ENCODE measurements at places on chromosomes 3 and 15.

DNA sequence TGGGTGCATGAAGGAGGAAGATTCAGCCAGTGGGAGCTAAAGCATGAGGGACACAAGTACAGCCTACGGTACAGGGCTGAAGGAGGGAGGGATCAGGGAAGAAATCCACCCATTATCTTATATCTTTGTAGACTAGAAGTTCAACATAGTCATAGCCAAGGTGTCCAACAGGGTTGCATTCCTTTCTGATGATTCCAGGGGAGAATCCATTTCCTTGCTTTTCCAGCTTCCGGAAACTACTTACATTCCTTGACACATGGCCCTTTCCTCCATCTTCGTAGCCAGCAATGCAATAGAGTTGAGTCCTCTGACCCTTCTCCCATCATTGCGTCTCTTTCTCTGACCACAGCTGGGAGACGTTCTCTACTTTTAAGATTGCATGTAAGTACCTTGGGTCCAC lies 471.0 kb upstream of the SEMA6D start:
- DNase-seq = no peak

GRCh38 chr3:11720304-11720898 lies 76.7 kb upstream of the VGLL4 start:
- peak; percentile 30 for DNase-seq

- DNase-seq = no peak
These were observed 36.2 kb downstream of the HOMER2 start for GRCh38 chr15:82916161-82916952.

- DNase-seq = no peak
These were observed 189.8 kb upstream of the RGMA start for GRCh38 chr15:93278783-93279182.

- DNase-seq = no peak
These were observed 24.7 kb downstream of the PDHB start for GRCh38 chr3:58408906-58409305.

- DNase-seq = no peak
These were observed 44.5 kb upstream of the MYO5C start for GRCh38 chr15:52340093-52340492.

DNA sequence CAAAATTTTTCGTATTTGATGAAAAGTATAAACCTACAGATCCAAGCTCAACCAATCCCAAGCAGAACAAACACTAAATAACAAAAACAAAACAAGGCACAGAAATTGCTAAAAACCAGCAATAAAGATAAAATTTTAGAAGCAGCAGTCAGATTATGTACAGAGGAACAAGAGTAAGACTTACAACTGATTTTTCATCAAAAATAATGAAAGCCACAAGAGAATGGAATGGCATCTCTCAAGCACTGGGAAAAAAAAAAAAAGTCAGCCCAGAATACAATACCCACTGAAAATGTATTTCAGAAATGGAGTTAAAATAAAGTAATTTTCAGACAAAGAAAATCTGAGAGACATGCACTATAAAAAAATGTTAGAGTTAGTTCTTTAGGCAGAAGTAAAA lies 27.0 kb downstream of the GPR156 start:
- DNase-seq = no peak

- DNase-seq = no peak
These were observed 260.4 kb downstream of the WNT5A start for GRCh38 chr3:55226696-55227095.

DNA sequence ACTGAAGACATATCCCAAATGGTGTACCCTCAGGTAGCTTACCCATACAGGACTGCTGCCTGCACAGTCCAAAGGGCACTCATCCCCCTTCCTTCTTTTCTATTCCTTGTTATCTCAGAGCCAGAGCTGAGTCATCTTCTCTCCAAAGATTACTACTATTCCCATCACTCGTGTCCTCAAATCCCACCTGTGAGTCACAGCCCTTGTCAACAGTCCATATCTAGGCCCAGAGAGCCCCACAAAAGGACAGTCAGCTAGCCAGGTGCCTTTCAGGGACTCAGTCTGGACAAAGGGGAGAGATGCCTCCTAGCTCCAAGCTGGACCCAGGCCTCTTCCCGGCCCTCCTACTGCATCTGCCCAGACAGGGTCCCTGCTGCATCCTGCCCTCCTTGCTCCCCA lies 11.0 kb downstream of the PARP16 start:
- DNase-seq = no peak

GRCh38 chr3:177488740-177489139 lies 291.5 kb upstream of the TBL1XR1 start:
- DNase-seq = no peak

DNA sequence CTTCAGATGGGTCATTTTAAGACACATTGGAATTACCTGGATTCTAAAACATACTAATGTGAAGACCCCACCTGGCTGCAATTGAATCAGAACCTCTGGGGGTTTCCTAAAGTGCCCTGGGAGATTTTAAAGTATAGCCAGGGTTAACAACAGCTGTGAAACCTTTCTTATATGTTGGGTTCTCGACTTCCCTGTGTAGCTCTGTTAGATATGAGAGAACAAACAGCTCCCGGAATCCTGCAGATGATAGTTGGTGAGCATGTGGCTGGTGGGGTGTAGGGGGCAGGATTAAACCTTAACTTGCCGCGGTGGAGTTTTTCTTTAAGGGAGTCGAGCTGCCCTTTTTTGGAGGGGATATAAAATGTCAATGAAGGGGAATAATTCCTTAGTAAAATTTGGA lies 12.1 kb downstream of the PLCL2 start:
- DNase-seq = no peak

DNA sequence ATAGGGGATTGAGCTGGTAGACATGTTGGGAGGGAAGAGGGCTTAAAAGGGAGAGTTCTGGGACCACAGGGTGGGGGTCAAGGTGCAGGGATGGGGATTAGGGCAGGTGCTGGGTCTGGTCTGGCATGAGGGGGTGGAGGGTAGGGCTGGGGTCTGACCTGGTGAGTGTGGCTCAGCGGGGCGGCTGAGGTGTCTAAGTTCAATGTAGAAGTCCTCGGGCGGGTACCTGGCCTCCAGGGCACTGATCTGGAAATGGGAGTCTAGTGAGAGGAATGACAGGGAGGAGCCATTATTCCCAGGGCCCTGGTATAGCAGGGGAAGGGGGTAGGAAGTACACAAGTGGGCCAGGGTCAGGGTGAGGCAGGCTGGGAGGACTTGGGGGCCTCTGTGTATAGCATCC lies 39.6 kb downstream of the RAB11A start:
- no peak for DNase-seq

- DNase-seq = no peak
These were observed 235.3 kb upstream of the MRPL3 start for GRCh38 chr3:131738095-131738494.

DNA sequence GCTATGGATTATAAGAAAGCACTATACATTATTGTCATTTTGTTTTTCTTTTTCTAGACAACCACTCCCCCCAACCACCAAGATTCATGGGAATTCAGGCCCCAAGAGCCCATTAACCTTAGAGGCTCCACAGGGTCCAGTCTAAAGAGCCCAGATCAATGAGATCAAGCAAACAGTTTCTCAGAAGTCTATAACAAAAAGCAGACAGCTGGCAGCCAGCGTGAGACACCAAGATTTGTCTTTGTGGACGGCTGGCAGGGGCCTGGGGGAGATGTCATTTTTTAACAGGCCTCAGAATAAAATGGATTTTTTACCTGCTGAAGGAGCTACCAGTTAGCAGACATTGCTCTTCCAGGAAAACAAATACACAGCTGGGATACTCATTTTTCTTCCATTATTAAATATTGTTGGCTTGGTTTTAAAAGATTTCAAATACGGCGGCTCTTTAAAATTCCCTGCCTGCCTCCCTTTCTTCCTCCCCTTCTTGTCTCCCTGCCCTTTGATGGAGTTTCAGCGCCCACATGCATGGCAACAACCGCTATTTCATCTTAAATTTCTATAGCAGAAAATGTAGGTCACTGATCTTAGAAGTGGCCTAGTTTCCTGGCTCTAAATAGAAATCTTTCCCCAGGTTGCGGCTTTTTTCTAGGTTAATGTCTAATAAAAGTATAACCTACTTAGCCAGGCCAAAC lies 130.6 kb downstream of the FAM174B start:
- DNase-seq = no peak

DNA sequence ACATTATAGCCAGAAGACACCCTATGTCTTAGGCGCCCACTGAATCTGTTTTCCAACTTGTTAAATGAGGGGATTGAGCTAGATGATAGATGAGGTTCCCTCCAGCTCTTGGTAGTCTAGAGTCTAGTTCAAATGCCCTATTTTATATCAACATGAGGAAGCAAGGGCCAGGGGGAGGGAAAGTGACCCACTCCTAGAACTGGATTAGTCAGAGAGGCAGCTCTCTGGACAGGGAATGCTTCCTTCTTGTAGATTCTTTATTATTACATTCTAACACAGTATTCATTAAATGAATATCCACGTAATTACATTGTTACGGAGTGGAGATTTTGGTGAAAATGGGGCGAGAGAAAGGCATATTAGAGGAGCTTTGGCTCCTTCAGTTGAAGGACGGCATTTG lies 89.5 kb downstream of the RAD18 start:
- DNase-seq = no peak

- DNase-seq = no peak
These were observed 6.2 kb downstream of the THSD4 start for GRCh38 chr15:71121442-71121841.

GRCh38 chr15:59124261-59124660 lies 19.3 kb downstream of the CCNB2 start:
- no peak for DNase-seq

- DNase-seq = no peak
These were observed 51.7 kb downstream of the CHSY1 start for GRCh38 chr15:101200181-101200580.

GRCh38 chr15:71455107-71455506 lies 339.8 kb downstream of the THSD4 start:
- no peak for DNase-seq

- no peak for DNase-seq
These were observed 76.6 kb upstream of the SNRPN start for GRCh38 chr15:24878153-24878552.

DNA sequence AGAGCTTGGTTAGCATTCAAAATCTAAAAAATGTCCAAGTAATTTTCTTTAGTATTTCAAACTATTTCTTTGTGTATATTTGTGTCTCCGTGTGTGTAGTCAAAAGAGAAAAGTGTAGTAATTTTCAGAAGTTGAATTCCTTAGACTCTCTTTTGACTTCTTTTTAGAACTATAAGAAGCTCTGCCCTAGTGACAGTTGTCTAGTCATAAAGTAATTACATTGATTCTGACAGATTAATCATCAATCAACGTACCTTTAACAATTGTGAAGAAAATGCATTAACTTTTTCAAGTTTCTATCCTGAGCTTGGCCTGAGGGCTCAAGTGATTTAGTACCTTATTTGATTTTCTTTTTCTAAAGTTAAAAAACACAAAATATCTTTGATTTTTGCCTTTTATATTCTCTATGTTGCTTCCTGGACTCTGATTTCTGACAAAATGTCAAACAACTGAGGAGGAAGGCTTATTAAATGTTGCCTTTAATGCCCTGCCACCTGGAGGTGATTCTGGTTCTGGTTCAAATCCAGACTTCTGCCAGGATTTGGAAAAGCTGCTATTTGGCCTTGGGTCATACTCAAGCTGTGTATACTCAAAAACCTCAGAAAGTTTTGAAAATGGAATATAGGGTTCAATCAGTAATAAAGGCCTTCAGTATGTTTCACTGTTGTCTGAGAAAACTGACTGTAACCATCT lies 653.6 kb downstream of the NSUN3 start:
- DNase-seq = no peak

- DNase-seq = no peak
These were observed 1.3 kb upstream of the ABCF3 start for GRCh38 chr3:184184546-184185230.

- no peak for DNase-seq
These were observed 82.0 kb upstream of the WNT5A start for GRCh38 chr3:55569033-55569599.

DNA sequence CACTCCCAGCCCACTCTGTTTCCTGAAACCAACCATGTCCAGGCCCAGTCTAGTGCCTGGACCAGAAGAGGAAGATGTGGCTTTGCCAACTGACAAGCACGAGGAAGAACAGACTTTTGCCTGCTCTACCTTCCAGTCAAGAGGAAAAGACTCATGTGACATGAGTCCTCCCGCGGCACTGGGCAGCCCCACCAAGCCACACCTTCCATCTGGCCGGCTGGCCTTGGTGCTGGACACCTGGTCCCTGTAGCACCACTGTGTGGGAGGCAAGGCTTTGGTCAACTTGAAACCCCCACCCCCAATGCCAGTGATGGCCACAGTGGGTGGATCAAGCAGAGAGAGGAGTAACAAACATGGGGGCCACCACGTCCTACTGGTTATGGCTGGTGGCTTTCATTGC lies 12.5 kb downstream of the CHDH start:
- no peak for DNase-seq

DNA sequence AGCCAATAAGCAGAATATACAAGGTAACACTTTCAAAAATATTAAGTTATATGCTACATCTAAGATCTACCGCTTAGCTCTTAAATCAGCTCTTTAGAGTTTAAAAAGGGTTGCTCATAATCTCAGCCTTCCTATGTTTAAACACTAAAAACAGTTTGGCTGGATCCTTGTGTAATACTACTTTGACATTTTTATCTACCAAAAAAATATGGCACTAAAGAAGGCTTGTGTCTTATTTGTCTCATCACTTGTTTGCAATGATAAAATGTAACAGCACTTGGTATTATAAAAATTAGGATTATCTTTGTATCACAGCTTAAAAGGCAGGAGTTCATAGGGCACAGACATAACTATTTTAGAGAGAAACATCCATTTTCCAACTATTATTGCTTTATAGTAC lies 9.8 kb downstream of the ANKRD28 start:
- no peak for DNase-seq

- no peak for DNase-seq
These were observed 454.0 kb upstream of the ROBO2 start for GRCh38 chr3:76585794-76586392.

DNA sequence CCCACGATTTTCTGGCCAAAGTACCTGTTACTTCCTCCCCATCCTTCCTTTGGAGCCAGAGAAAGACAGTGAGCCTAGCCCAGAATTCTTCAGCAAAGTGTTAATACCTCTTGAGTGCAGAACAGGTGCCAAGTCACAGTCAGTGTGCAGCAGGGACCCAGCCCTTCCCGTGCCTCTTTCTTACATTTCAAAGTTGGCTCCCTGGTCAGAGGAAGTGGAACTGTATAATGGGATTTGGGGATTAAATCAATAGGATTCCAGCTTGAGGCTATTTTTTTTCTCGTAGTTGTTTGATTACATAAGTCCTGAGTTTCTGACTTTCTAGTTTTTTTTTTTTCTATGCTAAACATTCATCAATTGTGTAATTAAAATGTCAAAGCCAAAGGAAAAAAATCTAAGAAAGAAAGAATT lies 52.6 kb upstream of the ABHD10 start:
- DNase-seq = no peak

GRCh38 chr15:89767411-89767915 lies 8.7 kb upstream of the MESP2 start:
- DNase-seq = no peak

GRCh38 chr3:36362973-36363372 lies 17.3 kb upstream of the STAC start:
- no peak for DNase-seq

Data from T-helper 1 cell (primary cell).